Activated B cell treated with CpG ODN at 0.5 μM for 24 hours (primary cell): ENCODE measurements at places on chromosomes 7 and 10.

- H3K27ac ChIP-seq: no peak within 1 kb of the TSS
- H3K27me3 ChIP-seq: peaks cover 20% of the 10 kb centered on the region
- H3K4me3 ChIP-seq: peak within 1 kb of the TSS; percentile 47
These were observed at the start of gene SERPINE1 for GRCh38 chr7:101126651-101127459. Gene SERPINE1 (plus strand): TSS chr7:101127104. CDS start chr7:101128394, 1,290 bp downstream.

GRCh38 chr10:29646960-29647461, 12.2 kb upstream of the SVIL start:
- H3K4me1 ChIP-seq: peaks cover 16% of the 10 kb centered on the region
- H3K36me3 ChIP-seq: no peaks in the 10 kb centered on the region
- DNase-seq: no peak

DNA sequence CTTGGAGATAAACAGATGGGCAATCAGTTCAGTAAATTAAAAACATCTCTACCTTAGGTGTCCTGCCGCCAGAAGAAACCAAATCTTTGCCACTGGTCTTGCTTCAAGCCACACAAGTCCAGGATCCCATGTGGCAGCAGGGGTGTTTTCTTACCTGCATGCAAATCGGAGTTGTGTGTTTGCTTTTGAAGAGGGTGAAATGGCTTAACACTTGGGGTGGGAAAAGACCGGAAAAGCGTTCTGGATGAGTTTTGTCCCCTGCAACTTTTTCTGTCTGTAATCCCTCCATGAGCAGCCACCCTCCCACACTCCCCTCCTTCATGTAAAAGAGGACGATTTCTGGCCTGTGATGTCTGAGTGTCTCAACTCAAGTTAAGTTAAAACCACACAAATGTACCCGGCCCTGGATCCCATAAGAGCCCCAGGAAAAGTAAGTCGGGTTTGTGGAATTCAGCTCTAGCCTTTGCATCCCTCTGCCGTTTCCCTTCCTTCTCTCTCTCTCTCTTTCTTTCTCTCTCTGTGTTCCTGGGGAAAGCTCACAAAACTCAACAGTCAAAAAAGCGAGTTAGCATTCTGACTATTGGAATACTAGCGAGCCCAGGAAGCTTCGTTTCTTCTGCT, 178.5 kb downstream of the TCF7L2 start:
- peaks cover 42% of the 10 kb centered on the region for H3K27me3 ChIP-seq
- H3K27ac ChIP-seq: no peak overlapping the region
- peaks cover 3% of the 10 kb centered on the region for H3K4me1 ChIP-seq

DNA sequence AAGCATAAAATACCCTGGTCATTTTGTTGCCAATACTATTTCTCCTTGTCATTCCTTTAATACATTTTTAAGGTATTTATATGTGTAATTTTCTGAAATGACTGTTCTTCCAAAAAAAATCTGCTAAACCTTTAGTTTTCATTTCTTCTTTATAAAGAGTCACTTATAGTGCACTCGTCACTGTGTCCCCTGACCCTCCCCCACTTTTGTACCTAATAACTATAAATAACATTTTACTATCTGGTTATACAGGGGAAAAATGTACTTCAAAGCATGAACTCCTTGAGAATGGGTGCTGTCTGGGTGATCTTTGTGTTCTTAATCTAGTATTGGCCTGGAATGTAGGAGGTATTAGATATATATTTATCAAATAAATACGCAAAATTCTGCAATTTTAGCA, 31.1 kb downstream of the RTKN2 start:
- peaks cover 25% of the 10 kb centered on the region for H3K4me1 ChIP-seq
- no peak overlapping the region for H3K27ac ChIP-seq
- H3K27me3 ChIP-seq: no peaks in the 10 kb centered on the region
- H3K36me3 ChIP-seq: no peaks in the 10 kb centered on the region

GRCh38 chr10:113594652-113595051, 41.8 kb downstream of the HABP2 start:
- no peaks in the 10 kb centered on the region for H3K4me1 ChIP-seq
- no peak overlapping the region for H3K4me3 ChIP-seq
- no peak overlapping the region for H3K27ac ChIP-seq
- no peak for DNase-seq
- peaks cover 5% of the 10 kb centered on the region for H3K27me3 ChIP-seq

DNA sequence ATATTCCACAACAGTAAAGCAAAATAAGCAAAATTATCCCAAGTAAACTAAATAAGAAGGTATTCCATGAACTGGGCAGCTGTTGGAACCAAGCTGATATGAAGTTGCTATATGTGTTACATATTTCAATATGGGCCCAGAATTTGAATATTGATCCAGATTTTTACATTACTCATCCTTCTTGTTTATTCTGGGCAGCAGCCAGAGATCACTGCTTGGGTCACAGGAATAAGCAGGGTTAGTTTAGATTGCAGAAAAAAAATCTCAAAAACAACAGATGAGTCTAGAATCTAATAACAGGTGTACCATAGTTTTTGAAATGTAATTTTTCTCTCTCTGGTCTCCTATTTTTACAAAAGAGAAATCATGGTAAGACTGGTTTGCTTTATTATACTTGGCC, 171.5 kb upstream of the NAMPT start:
- H3K27me3 ChIP-seq: peaks cover 4% of the 10 kb centered on the region
- H3K36me3 ChIP-seq: no peaks in the 10 kb centered on the region
- no peaks in the 10 kb centered on the region for H3K4me1 ChIP-seq
- H3K27ac ChIP-seq: no peak overlapping the region
- no peak overlapping the region for H3K4me3 ChIP-seq
- no peak for DNase-seq

GRCh38 chr7:55469271-55469681, 103.0 kb downstream of the VOPP1 start:
- H3K27ac ChIP-seq: peak overlapping the region; percentile 21
- no peaks in the 10 kb centered on the region for H3K27me3 ChIP-seq
- DNase-seq: no peak
- peaks cover 77% of the 10 kb centered on the region for H3K36me3 ChIP-seq
- peaks cover 24% of the 10 kb centered on the region for H3K4me1 ChIP-seq

DNA sequence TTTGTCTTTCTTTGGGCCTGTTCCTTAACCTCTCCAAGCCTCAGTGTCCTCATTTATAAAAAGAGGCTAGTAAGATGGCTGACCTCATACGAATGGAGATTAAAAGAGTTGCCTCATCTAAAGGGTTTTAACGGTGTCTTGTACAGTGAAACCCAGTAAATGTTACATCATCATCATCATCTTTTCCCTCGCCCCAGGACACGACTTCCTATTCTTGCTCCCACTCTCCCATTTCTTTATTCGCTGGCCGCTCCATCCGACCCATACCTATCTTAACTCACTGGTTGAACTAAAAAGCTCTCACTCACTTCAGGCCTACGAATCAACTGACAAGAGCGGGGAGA, 554 bp downstream of the FRA10AC1 start:
- no peak for DNase-seq
- H3K27ac ChIP-seq: no peak overlapping the region
- H3K4me3 ChIP-seq: no peak overlapping the region
- peaks cover 11% of the 10 kb centered on the region for H3K4me1 ChIP-seq
- peaks cover 22% of the 10 kb centered on the region for H3K36me3 ChIP-seq
- H3K27me3 ChIP-seq: no peaks in the 10 kb centered on the region

- DNase-seq: no peak
- H3K4me1 ChIP-seq: peaks cover 23% of the 10 kb centered on the region
- H3K27ac ChIP-seq: no peak overlapping the region
- H3K27me3 ChIP-seq: peaks cover 8% of the 10 kb centered on the region
- H3K36me3 ChIP-seq: no peaks in the 10 kb centered on the region
- no peak overlapping the region for H3K4me3 ChIP-seq
These were observed 262.0 kb downstream of the ADRA2A start for GRCh38 chr10:111338805-111339204.

- H3K4me1 ChIP-seq: peaks cover 8% of the 10 kb centered on the region
- DNase-seq: no peak
- H3K27ac ChIP-seq: no peak overlapping the region
- peaks cover 32% of the 10 kb centered on the region for H3K27me3 ChIP-seq
These were observed 59.5 kb upstream of the PRPS1L1 start for GRCh38 chr7:18087026-18087686.

DNA sequence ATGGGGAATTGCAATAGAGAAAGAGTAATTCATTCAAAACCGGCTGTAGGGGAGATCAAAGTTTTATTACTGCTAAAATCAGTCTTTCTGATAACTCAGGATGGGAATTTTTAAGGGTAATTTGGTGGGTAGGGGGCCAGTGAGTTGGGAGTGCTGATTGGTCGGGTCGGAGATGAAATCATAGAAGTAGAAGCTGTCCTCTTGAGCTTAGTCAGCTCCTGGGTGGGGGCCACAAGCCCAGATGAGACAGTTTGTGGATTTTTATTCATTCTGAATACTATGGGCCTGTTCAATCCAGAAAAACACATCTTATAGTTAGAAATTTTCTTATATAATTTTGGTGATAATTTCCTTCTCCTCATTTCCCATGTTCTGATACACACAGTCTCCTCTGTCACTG, 25.4 kb downstream of the CALD1 start:
- H3K27me3 ChIP-seq: peaks cover 8% of the 10 kb centered on the region
- no peaks in the 10 kb centered on the region for H3K36me3 ChIP-seq
- no peak overlapping the region for H3K27ac ChIP-seq
- no peak for DNase-seq
- no peaks in the 10 kb centered on the region for H3K4me1 ChIP-seq

DNA sequence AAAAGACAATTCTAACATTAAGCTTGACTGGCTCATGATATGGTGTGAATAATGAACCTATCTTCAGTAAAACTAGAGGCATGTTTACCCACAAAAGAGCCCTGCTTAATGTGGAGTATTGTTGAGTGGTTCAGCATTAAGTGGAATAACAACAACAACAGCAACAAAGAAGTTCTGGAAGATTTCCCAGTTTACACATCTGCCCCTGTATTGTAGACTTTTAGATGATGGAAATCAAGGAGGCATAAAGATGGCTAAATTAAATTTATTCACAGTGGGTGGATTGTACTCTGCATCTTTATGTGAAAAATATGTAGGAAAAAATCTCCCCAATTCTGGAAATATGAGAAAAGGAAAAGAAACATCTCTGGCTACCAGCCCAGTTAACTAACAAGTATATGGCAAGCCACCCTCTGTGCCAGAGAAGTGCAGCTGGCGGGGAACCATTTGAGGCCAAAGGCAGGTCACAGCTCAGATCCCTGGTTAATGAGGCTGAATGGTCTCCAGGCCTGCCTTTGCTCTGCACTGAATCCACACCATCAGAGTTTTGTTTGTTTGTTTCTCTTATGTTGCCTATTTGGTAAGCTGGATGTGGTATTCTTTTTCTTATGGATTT, 186.0 kb downstream of the SEMA3D start:
- no peaks in the 10 kb centered on the region for H3K36me3 ChIP-seq
- H3K27ac ChIP-seq: no peak overlapping the region
- no peak overlapping the region for H3K4me3 ChIP-seq
- H3K4me1 ChIP-seq: no peaks in the 10 kb centered on the region
- no peaks in the 10 kb centered on the region for H3K27me3 ChIP-seq
- no peak for DNase-seq

DNA sequence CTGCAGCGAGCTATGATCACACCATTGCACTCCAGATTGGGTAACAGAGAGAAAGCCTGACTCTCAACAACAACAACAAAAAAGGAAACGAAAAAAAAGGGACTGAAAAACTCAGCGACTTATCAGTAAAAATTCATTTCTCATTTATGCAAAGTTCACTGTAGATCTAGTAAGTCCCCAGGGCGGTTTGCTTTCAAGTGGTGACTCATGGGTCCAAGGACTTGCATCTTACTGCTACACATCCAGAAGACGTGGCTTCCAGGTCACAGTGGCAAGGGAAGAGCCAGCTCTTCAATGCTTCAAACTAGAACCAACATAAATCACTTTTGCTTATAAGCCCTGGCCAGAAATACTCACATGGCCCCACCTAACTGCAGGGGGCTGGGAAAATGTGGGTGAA, 178.3 kb upstream of the AUTS2 start:
- H3K36me3 ChIP-seq: no peaks in the 10 kb centered on the region
- peaks cover 2% of the 10 kb centered on the region for H3K4me1 ChIP-seq
- H3K27ac ChIP-seq: no peak overlapping the region
- DNase-seq: no peak

- DNase-seq: no peak
- peaks cover 2% of the 10 kb centered on the region for H3K27me3 ChIP-seq
- H3K4me3 ChIP-seq: no peak overlapping the region
- H3K36me3 ChIP-seq: no peaks in the 10 kb centered on the region
- no peak overlapping the region for H3K27ac ChIP-seq
- no peaks in the 10 kb centered on the region for H3K4me1 ChIP-seq
These were observed 56.8 kb downstream of the ZRANB1 start for GRCh38 chr10:124998624-124999291.

DNA sequence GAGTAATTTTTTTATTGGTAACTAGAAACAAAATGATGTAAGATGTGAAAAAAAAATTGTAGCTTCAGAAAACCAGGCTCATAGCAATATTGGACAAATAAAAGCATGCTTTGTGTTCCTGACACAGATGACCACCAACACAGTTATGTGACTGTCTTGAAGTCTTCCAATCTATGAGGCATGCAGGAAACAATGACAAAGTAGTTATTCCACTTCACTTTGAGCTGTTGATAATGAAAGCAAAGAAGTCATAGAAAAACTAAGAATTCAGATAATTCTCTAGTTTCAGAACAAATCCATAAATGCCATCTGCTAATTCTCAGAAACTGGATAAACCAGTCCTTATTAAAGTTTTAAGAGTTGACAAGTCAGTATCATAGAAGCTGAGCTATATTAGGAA, 378.4 kb upstream of the SEMA3D start:
- no peak for DNase-seq
- H3K27ac ChIP-seq: no peak overlapping the region
- no peaks in the 10 kb centered on the region for H3K4me1 ChIP-seq
- H3K36me3 ChIP-seq: no peaks in the 10 kb centered on the region
- no peak overlapping the region for H3K4me3 ChIP-seq

DNA sequence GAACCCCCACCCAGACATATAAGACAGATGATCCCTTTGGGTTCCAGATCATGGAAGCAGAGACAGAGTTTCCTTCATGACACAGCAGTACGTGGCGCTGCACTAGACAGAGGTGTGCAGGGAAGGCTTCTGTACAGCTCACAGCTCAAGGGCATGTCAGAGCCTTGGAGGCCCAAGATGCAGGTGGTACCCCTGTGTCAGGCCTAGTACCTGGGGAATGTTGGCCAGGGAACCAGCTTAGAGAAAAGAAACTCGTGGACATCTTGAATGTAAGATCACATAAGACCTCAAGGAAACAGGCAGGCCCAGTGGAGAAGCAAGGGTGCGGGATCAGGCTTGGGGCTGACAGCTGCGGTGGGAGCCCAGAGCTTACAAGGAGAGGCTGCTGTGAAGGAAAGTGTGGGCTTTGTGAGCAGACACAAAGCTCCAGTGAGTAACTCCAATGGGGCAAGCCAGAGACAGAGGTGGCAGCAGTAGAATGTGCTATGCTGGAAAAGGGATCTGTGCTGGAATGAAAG, 91.4 kb downstream of the WDFY4 start:
- H3K4me1 ChIP-seq: peaks cover 8% of the 10 kb centered on the region
- no peaks in the 10 kb centered on the region for H3K27me3 ChIP-seq
- no peak for DNase-seq
- H3K4me3 ChIP-seq: no peak overlapping the region
